CMK (cell line): ENCODE measurements at places on chromosomes 16 and 17.

GRCh38 chr16:1002399-1003166, 21.0 kb downstream of the SOX8 start:
- no peak for DNase-seq

- DNase-seq = no peak
Observed at GRCh38 chr16:22815863-22816262, 1.9 kb downstream of the HS3ST2 start.

GRCh38 chr16:27403601-27403992, 1.6 kb downstream of the IL21R start:
- no peak for DNase-seq

- DNase-seq = no peak
Observed at GRCh38 chr16:82295290-82296201, 125.5 kb upstream of the MPHOSPH6 start.

DNA sequence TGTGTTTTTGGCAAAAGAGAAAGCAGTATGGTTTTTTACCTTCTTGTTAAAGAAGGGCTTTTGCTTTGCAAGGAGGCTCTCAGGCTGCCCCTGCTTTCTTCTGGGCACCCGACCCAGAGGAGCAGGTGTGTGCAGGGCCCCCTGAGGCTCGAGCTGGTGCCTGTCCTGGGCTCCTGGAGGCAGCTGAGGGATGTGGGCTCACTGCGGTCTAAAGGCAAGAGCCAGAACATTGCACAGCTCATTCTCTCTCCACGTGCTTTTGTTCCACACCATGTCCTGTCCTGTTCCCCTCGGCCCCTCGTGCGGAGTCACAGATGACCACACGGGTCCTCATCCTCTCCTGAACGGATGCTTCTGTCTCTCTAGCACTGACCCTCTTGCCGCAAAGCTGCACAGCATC, 36.7 kb upstream of the CAPN15 start:
- no peak for DNase-seq

DNA sequence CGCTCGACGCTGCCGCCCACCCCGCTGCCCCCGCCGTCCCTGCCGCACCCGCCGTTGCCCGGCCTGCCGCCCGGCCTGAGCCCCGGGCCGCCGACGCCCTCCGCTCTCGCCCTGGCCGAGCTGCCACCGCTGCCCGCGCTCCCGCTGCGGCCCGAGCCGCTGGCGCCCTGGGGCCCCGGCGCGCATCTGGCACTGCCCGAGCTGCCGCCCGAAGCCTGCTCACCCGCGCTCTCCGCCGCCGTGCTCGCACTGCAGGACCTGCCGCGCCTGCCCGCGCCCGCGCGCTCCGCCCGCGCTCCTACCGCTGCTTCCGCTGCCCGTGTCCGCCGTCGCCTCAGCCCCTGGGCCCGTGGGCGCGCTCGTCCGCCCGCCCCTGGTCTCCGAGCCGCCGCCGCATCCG, 8.4 kb upstream of the CLDN9 start:
- no peak for DNase-seq

- DNase-seq = peak; percentile 65
Observed at GRCh38 chr16:57084257-57084770, 8.1 kb upstream of the CPNE2 start.

DNA sequence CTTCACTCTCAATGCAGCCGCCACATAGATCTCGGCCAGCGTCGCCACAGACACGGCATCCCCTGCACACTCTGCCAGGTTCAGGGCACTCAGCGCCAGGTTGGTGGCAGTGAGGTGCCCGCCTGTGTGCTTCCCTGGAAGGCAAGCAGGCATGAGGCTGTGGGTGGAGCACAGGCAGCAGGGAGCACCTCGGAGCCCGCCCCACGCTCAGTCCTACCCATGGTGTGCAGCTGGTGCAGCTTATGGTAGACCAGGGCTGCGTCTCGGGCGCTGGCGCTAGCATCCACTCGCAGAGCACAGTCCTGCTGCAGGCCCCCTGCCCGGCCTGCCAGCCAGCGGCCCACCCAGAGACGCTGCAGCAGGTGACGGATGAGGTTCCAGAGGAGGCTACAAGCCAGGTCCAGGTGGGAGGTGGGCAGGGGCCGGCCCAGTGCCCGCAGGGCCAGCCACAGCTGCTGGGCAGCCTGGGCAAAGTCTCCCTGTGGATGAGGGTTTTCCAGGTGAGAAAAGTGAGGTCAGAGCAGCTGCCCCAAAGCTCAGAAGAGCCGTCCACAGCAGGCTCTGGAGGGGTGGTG, 20.5 kb downstream of the SREBF1 start:
- DNase-seq = no peak

DNA sequence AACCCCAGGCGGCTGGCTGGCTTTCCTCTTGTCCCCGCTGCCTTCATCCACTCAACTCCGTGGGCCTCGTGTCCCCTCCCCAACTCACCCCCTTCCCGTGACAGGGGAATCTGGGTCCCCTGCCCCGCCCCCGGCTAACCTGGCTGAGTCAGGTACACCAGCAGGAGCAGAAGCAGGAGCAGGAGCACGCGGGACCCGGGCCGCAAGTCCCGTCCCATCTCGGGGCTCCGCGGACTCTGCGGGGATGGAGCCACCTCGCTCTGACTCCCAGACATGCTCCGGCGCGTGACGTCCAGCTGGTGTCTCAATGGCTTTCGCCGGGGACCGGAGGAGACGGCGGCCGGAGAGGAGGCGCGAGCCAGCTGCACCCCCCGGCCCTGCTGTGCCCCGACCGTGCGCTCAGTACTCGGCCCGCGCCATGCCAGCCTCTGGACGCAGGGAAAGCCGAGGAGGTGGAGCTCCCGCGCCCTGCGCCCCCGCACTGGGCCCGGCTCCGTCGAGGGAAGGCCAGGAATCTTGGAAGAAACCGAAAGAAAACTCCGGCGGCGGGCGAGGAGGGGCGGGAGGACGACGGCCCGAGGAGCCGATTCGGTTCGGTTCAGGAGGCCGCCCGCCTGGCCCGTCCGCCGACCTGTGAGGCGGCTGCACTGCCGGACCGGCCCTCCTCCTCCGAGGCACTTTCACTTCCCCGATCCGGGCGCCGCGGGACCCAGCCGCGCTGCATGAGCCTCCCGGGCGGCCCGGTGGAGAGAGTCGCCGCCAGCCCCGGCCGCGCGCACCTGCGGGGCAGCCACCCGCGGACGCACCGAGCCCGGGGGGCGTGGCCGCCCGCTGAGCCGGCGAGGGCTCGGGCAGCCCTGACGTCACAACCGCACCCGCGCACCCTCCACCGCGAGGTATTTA, at the start of the genes CXCL16 and ZMYND15:
Gene CXCL16, minus strand, starts transcription at position 807 of the 903 bp plus-strand sequence. Its CDS starts 589 bp downstream, at position 218.
Gene ZMYND15, plus strand, starts transcription at position 712 of the 903 bp plus-strand sequence. CDS start 716 bp downstream, outside the sequence.
- no peak for DNase-seq

DNA sequence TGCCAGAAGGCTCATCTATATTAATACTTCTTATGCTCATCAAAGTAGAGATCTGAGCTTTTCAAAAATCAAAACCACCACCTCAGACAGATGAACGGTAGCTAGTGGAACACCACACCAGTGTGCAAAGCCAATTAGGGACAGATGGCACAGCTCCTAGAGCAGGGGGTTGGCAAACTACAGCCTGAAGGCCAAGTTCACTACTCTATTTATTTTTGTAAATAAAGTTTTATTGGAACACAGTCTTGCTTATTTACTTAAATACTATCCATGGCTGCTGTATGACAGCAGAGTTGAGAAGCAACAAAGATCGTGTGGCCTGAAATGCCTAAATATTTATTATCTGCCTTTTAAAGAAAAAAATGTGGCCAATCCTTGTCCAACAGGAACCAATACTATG, 56.8 kb downstream of the AMFR start:
- DNase-seq = no peak

GRCh38 chr17:74814453-74814852, 38.3 kb upstream of the NAT9 start:
- DNase-seq = no peak

DNA sequence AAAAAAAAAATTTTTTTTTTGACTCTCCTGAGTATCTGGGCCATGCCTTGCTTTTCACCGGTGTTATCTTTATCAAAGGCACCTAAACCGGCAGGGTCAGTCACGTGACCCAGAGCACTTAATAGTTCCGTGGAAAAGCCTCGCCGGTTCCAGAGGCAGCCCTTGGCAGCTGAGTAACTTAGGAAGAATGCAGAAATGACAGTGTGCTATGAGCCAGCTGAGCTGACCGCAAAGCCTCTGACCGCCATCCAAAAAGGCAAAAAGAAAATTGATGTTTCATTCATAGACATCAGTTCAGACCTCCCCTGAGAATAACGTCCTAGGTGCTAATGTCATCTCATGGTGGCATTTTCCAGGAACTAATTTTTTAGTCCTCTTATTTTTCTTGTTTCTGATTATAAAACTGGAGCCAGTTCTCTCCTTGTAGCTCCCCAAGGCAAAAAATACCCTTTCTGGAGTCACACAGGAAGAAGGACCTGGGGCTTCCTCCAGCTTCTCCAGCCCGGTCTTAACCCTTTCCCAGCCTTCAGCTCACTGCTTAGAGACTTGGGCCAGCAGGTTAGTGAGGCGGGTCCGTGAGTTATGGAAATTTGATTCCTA, 122.6 kb downstream of the SOCS1 start:
- DNase-seq = no peak

DNA sequence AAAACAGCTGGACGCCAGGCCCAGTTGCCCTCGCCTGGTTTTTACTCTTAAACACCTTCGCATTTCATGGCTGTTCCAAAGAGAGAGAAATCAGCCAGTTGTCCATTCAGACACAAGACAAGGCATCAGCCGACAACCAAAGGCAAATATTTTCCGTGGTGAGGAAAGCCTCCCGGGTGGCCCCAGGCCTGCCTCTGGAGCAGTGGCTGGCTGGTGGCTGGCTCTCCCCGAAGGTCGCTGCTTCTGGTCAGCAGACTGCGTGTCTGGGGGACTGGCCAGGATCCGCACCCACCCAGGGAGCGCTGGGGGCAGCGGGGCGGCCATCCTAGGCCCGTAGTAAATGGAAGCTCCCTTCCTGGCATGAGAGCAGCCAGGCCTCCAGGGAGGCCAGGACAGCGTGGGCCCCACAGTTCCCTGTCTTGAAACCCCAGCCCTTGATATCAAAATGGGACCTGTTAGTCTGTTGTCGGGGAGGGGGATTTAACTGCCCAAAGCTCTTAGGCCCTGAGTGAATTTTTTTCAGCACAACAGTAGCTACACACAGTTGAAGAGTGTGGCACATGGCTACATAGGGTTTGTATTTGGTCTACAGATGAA, 57.7 kb downstream of the SREBF1 start:
- no peak for DNase-seq

- no peak for DNase-seq
Observed at GRCh38 chr17:29085223-29085622, 42.3 kb downstream of the PIPOX start.

DNA sequence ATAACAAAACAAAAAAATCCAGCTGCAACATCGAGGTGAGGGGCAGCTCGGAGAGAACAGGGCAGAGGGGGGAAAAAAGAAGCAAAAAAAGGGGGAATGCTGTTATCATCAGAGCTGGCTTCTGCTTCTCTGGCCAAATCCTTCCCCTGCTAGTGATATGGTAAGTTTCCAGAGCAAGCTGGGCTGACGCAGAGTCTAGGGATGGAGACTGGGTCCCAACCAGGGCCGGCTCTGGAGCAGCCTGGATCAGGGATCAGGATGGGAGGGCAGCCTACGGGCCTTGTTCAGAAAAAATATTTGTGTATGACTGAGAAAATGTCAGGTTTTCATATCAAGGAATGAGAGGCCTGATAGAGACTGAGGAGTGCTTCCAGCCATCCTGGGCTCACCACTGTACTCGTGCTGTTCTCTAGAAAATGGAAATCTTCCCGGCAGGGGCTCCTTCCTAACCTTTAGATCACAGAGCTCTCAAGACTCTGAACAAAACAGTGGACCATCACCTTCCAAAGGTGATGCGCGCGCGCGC, 726 bp upstream of the C1QTNF1 start:
- DNase-seq = no peak

DNA sequence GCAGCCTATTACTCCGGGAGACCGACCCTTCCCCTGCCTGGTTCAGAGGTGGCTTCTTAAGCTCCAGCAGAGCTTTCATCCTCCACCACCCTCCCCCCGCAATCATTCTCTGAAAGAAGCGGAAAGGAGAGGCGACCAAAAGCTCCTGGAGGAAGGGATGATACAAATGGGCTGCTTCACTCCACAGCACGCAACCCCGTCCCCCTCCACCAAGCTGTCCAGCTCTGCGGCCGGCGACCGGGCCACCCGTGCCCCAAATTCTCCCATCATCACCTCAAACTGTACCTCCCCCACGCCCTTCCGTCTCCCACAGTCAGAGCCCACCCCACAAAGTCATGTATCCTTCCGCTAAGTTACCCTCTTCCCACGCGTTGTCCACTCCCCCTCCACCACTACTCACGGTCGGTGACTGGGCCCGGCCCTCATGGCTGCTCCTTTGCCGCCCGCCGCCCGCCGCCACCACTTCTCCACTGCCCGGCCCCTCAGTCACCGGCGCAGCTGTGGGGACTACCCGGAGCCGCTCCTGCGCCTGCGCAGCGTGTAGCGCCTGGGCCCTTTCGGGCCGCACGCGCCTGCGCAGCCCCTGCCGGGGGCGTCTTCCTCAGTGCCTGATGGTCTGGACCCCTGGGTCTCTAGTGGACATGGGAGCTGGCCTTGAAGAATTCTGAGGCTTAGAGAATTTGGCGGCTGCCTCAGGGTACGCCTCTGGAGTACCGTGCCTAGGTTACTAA, at the start of gene FAM222B:
Gene FAM222B, minus strand, starts transcription at position 509 of the 731 bp plus-strand sequence. CDS start 76,123 bp downstream, outside the sequence.
- peak; percentile 85 for DNase-seq

DNA sequence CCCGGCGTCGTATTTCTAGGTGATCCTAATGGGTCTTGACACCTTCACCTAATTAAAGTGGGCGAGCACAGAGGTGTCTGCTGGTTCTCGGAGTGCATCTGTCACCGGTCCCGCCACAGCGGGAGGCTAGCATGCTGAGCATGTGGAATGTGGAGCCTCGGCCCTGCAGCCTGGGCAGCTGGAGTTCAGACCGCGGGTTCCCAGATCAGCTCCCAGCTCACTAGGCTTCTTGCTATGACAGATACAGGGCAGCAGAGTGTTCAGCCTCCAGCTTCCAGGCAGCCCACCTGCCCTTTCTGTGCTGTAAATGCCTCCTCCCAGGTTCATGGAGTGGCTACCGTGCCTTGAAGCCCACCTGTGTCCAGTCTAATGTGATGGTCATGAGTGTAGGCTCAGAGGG, 166.7 kb downstream of the CPPED1 start:
- DNase-seq = no peak

- DNase-seq = peak; percentile 86
Observed at GRCh38 chr17:75096082-75096625, 8.4 kb downstream of the SLC16A5 start.

- no peak for DNase-seq
Observed at GRCh38 chr16:17053536-17054160, 417.1 kb downstream of the XYLT1 start.

- DNase-seq = no peak
Observed at GRCh38 chr16:88534638-88535190, 35.5 kb upstream of the ZC3H18 start.

- no peak for DNase-seq
Observed at GRCh38 chr16:66079671-66080334, 286.7 kb upstream of the CDH5 start.
